ENCODE measurements at places on chromosomes 12 and 14. TPM values are rescaled to one million over a fixed set of nuclear protein-coding genes. Genes with fewer than 3 reads are reported as not detected.

TMEM30B gene
- 1.2 TPM for polyA plus RNA-seq

TPH2 gene
- polyA plus RNA-seq: not detected

EP400 gene
- polyA plus RNA-seq: 0.05 TPM

PPFIA2 gene
- not detected for polyA plus RNA-seq
